ENCODE measurements at places on chromosomes 12 and 14. TPM values are rescaled to one million over a fixed set of nuclear protein-coding genes. Genes with fewer than 3 reads are reported as not detected.
A peak's percentile ranks its signal among the peaks of the same experiment; 100 is the strongest.

GRCh38 chr12:89243771-89244170 lies 108.5 kb downstream of the DUSP6 start:
- H3K4me1 ChIP-seq = peaks cover 10% of the 10 kb centered on the region
- no peak overlapping the region for H3K27ac ChIP-seq
- H3K36me3 ChIP-seq = no peaks in the 10 kb centered on the region

DNA sequence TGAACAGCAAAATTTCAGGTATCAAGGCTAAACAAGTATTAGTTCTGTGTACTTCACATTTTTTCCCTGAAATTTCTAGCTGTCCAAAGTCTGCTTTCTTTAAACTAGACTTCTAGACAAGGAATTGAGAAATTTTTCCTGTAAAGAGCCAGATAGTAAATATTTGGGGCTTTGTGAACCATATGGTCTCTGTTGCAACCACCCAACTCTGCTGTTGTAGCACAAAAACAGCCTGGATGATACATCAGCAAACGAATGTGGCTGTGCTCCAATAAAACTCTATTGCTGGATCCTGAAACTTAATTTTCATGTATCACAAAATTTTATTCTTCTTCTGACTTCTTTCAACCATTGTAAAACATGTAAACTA lies 96.0 kb upstream of the SLC38A4 start:
- H3K27me3 ChIP-seq = no peaks in the 10 kb centered on the region
- no peak overlapping the region for H3K4me3 ChIP-seq
- DNase-seq = no peak
- H3K27ac ChIP-seq = no peak overlapping the region
- H3K36me3 ChIP-seq = peaks cover 5% of the 10 kb centered on the region
- H3K4me1 ChIP-seq = peaks cover 37% of the 10 kb centered on the region

- peaks cover 45% of the 10 kb centered on the region for H3K4me1 ChIP-seq
- peak overlapping the region; percentile 91 for H3K4me3 ChIP-seq
- no peaks in the 10 kb centered on the region for H3K27me3 ChIP-seq
- no peaks in the 10 kb centered on the region for H3K36me3 ChIP-seq
Observed at GRCh38 chr12:30694412-30695198, 1.1 kb downstream of the IPO8 start.

- peak overlapping the region; percentile 49 for H3K27ac ChIP-seq
- H3K4me3 ChIP-seq = no peak overlapping the region
- no peak for DNase-seq
- H3K27me3 ChIP-seq = no peaks in the 10 kb centered on the region
Observed at GRCh38 chr12:48794870-48795269, 6.0 kb upstream of the ADCY6 start.

MORN3 gene
- total RNA-seq = 0.15 TPM

All from chondrocyte (in vitro differentiated cells).